ENCODE measurements at places on chromosomes 1 and 21.
A peak's percentile ranks its signal among the peaks of the same experiment; 100 is the strongest.

GRCh38 chr1:223543560-223543959 is 121.9 kb downstream of the CAPN8 start:
- no peak for DNase-seq

- no peak for DNase-seq
Measured at GRCh38 chr1:117967477-117967876, 37.9 kb downstream of the WDR3 start.

GRCh38 chr1:244241438-244241837 is 190.4 kb downstream of the ZBTB18 start:
- no peak for DNase-seq

GRCh38 chr1:207964195-207964966 is 53.5 kb upstream of the CD34 start:
- DNase-seq: no peak

DNA sequence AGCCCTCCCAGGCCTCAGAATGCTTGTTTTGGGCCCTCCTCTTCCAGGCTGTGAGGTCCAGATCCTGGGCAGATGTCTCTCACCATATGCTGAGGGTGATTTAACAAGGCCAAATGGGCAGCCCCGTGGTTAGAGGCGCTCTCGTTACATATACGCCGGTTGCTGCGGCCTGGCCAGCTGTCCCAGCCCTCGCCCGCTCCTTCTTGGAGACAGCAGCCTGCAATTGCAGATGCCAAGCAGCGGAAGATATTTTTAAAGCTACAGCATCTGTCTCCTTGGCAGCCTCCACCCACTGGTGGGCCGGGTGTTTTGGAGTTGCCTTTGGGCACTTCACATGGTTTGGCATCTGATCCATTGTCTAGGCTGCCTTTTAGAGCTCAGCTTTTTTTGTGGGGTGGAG is 178.8 kb upstream of the NFIA start:
- DNase-seq: no peak

GRCh38 chr1:119893238-119893791 is 3.0 kb downstream of the ADAM30 start:
- DNase-seq: peak; percentile 54

DNA sequence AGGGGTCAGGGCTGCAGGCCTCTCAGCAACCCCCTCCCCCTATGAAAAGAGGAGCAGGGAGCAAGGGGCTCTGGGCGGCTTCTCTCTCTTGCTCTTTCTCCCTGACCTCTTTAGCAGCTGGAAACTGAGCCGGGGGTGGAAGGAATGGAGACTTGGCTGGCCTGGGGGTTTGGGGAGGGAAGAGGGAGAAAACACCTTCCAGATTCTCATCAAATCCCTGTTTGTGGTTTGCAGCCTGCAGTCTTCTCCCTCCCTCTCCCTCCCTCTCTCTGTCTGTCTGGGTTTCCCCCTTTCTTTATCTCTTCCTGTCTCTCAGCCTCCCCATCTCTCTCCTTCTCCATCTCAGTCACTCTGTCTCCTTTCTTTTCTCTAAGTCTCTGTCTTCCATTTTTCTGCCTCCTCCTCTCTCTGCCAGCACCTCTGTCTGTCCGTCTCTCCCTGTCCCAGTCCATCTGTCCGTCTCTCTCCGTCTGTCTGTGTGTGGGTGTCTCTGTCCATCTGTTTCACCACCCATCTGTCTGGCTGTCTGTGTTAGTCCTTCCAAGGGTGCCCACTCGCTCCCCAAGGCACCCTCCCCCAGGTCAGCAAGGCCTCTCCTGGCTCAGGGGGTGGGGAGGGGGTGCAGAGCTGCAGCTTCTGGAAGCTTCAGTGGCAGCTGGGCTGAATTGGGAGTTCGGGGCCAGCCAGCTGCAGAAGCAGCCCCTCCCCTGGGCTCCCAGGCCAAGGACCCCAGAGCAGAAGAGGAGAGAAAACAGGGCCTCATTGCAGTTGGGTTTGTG is 6.2 kb downstream of the AHDC1 start:
- DNase-seq: no peak

- peak; percentile 99 for DNase-seq
Measured at GRCh38 chr1:210232511-210233215, at the start of gene SERTAD4. TSS of gene SERTAD4 (plus strand) at chr1:210232796. CDS start at chr1:210237961, 5,165 bp downstream.

GRCh38 chr1:213670692-213671023 is 317.1 kb upstream of the PROX1 start:
- DNase-seq: no peak

DNA sequence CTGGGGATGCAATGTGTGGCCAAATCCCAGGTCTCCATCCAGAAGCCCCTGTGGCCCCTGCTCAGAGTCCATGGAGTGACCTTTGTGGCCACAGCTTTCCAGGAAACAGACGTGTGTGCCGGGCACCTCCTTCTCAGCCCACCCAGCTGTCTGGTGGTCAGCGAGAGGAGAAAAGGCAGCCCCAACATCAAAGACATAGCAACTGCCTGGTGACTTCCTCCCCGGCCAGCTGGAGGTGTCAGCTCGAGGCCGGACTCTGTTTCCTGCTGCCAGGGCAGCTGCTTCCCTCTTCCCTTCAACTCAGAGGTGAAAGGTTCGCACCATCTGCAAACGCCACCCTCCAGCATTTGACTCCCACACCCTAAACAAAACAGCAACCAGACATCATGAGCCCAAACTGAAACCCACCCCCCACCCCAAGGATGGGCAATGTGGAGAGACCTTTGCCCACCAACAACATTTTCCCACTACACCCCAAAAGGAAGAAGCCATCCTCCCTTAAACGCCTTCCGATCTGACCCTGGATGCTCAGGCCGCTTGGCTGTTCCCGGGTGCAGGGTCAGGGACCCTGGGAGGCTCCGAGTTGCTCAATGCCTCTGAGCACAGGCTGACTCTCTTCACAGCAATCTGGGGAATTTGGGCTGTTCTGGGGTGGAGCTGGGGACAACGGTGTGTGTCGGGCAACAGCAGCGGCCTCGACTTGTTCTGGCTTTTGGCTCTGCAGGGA is 162.3 kb downstream of the PSMG1 start:
- no peak for DNase-seq

DNA sequence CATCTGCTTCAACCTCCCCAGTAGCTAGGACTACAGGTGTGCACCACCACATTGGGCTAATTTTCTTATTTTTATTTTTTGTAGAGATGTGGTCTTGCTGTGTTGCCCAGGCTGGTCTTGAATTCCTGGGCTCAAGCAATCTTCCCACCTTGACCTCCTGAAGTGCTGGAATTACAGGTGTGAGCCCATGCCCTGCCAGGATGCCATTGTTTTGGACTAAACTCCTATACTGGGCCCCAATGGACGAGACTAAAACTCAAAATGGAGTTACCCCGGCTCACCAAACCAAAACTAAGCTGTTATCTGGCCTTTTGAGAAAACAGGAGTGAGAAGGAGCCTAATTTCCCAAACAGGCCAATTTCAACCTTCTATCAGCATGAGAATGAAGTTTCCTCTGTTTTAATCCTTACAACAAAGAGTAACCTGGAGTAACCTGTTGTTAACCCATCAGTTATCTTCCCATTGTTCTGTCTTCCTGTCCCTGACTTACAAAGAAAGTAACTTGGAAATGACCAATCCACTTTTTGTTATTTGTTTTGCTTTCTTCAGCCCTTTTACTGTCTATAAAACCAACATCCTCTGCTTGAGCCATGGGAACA is 29.6 kb downstream of the DMRTA2 start:
- no peak for DNase-seq

- no peak for DNase-seq
Measured at GRCh38 chr1:156584813-156585212, 5.3 kb downstream of the TTC24 start.

GRCh38 chr1:109906160-109906838 is 4.3 kb upstream of the CSF1 start:
- no peak for DNase-seq

DNA sequence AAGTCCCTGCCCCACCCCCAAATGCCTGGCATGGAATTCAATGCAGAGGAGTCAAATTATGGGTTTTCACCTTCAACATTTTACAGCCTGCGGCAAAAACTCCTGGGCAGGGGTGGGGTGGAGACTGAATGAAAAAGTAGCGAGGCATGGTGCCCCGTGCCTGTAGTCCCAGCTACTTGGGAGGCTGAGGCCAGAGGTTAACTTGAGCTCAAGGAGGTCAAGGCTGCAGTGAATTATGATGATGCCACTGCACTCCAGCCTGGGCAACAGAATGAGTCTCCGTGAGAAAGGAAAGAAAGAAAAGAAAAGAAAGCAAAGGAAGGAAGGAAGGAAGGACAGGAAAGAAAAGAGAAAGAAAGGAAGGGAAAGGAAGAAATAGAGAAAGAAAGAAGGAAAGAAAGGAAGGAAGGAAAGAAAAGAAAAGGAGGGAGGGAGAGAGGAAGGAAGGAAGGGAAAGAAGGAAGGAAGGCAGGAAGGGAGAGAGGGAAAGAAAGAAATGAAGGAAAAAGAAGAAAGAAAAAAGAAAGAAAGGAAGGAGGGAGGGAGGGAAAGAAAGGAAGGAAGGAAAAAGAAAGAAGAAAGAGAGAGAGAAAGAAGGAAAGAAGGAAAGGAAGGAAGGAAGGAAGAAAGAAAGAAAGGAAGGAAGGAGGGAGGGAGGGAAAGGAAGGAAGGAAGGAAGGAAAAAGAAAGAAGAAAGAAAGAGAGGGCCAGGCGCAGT is 11.1 kb downstream of the LEMD1 start:
- no peak for DNase-seq

DNA sequence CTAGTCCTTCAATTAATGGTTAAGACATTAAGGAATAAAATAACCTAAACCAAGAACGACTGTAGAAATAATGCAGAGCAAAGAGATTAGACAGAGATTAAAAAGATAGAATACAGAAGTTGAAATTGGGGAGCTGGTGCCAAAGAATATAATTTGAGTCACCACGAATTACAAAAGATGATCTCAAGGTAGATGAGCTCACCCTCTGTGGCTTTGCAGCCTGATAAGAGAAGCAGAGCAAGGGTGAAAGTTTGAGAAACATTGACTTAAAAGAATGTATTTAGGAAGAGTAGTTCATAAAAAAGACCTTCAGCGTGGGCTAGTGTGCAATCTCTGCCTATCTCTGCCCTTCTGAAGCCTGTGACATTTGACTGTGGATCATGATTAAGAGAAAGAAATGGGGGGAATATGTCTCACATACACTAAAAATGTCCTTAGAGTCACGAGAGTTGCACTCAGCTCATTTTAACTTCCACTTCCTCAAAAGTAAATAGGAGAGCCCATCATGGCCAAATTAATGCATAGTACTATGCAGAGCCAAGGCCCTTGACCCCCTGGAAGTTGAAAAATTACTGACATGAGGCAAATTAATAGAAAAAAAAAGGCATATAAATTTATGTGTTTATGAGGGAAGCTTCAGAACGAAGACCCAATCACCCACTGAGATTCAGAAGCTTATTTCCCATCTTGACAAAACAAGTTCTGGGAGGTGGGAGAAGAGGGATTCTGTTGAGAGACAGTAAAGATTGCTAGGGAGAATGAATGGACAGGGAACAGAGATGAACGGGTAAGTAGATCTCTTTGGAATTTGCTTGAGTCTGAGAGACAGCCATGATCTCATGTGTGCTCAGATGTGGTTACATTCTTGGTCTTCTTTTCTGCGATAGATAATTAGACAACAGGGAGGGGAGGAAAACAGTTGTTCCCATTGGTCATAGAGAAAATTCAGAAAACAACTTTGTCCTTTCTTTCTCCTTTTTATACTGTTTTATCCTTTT is 395.4 kb upstream of the LRRC7 start:
- no peak for DNase-seq

DNA sequence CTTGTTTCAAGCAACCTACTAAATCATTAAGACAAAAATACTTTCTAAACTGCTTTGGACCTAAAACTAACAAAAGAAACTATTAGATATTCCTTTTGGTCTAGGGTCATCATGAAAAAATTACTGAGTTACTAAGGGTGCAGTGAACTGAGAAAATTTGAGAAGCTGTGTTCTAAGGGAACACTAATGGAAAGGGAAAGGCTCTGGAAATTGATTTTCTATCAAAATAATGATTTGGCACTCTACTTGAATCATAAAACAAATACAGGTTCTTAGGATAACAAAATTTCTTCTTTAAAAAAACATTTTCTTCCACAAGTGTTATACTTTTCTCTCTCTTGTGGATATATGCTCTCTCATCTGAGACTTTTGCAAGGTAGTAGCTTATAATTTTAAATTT is 213.5 kb downstream of the DNAH14 start:
- no peak for DNase-seq

DNA sequence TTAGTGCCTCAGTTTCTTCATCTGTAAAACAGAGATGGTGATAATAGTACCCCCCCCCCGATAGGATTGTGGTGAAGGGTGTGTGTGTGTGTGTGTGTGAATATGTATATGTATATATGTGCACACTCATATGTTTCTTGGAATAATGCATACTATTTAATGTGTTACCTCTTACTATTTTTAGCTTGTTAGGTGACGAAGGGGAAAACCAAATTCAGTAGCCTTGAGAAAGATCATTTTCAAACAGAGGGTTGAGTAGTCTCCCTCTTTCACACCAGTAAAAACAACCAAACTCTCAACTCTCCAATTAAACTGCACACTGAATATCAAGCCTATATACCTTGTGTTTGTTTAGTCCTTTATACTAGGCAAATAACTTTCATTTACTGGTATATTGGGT is 75.7 kb downstream of the NTMT2 start:
- no peak for DNase-seq

DNA sequence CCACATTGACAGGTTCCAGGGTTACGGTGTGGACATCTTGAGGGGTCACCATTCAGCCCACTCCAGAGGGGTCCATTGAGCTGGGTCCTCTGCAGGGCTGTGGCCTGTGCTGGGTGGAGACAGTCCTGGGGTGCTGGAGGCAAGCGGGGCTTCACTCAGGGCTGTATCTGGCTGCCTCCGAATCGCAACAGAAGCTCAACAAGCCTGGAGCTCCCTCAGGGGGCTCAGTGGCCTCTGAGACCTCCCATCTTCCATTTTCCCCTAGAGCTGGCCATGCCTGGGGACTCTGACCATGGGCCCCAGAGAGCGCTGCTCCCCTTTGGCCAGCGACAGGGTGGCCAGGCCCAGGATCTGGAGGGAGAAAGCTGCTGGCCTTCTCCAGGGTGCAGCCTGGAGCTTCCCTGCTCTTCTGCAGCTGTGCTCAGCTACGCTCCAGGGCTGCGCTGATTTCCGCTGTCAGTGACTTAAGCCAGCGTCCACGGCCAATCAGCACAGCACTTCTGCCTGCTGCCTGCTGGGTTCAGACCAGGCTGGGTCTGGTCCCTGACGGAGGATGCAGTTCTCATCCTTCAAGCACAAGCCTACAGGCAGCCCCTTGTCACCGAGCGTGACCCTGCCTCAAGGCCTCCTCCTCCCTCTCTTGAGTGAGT is 45.0 kb upstream of the ADARB1 start:
- no peak for DNase-seq

DNA sequence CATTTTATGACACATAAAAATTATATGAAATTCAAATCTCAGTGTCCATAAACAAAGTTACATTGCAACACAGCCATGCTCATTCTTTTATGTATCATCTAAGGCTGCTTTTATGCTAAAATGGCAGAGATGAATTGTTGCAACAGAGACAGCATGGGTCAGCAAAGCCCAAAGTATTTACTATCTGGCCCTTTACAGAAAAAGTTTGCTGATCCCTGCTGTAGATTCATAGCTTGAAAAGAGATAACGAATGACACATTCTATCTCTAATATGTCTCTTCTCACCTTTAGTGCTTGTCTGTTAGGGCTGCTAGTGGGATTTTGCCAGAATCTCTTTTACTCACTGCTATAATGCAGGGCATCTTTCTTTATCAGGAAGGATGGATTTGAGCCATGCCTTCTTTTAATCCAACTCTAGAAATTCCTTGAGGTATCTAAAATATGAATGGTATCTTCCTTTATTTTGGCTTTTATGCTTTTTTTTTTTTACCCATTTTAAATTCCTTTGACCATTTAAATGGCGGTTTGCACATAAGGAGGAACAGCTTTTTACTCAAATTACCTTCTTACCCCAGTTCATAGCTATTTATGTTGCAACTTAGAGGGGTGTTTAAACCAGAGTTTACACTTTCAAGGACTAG is 598.2 kb downstream of the PLPP3 start:
- no peak for DNase-seq
